PC-9 (cell line): ENCODE measurements at places on chromosomes 3 and 15. TPM values are rescaled to one million over a fixed set of nuclear protein-coding genes. Genes with fewer than 3 reads are reported as not detected.

CPNE4 gene
- total RNA-seq = 0.10 and 0.22 TPM in 2 replicates

CYP1A2 gene
- total RNA-seq = not detected in 2 replicates

GRCh38 chr3:179452176-179452564, 900 bp upstream of the GNB4 start:
- H3K27ac ChIP-seq = no peak overlapping the region
- peak; percentile 7 for DNase-seq
- peak overlapping the region; percentile 63; the same call in 1 of the 2 replicates for H3K4me3 ChIP-seq
- no peaks in the 10 kb centered on the region for H3K36me3 ChIP-seq
- H3K27me3 ChIP-seq = 0 out of 2 replicates have a peak, but pooled peaks cover 3% of the 10 kb centered on the region

GRCh38 chr3:29478611-29479010, 197.7 kb downstream of the RBMS3 start:
- no peaks in the 10 kb centered on the region for H3K4me1 ChIP-seq
- no peak for DNase-seq
- H3K4me3 ChIP-seq = no peak overlapping the region
- H3K36me3 ChIP-seq = no peaks in the 10 kb centered on the region
- H3K27ac ChIP-seq = no peak overlapping the region

DNA sequence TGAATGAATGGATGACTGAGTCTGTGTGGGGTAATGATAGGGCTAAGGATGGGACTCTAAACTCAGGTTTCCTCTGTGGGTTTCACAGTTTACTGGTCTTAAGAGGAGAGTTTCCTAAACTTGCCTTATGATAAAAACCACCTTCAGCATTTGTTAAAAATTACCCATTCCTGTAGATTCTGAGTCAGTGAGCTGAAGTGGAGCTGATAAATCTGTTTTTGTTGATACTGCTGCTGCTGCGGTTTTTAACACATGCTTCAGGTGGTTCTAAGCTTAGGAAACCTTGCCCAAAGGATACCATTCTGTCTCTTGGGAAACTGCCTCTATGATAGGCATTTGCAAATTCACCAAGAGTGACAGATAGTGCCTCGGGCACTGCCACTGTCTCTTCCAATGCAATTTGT, 52.6 kb downstream of the MECOM start:
- no peak overlapping the region for H3K27ac ChIP-seq
- peaks cover 9% of the 10 kb centered on the region for H3K4me1 ChIP-seq
- H3K4me3 ChIP-seq = no peak overlapping the region
- DNase-seq = no peak
- H3K36me3 ChIP-seq = no peaks in the 10 kb centered on the region
- H3K27me3 ChIP-seq = no peaks in the 10 kb centered on the region

GRCh38 chr15:29854413-29854812, 32.1 kb upstream of the TJP1 start:
- peaks cover 9% of the 10 kb centered on the region for H3K4me1 ChIP-seq
- H3K4me3 ChIP-seq = no peak overlapping the region
- H3K27me3 ChIP-seq = no peaks in the 10 kb centered on the region
- H3K27ac ChIP-seq = peak overlapping the region; percentile 18; the same call in 1 of the 2 replicates

DNA sequence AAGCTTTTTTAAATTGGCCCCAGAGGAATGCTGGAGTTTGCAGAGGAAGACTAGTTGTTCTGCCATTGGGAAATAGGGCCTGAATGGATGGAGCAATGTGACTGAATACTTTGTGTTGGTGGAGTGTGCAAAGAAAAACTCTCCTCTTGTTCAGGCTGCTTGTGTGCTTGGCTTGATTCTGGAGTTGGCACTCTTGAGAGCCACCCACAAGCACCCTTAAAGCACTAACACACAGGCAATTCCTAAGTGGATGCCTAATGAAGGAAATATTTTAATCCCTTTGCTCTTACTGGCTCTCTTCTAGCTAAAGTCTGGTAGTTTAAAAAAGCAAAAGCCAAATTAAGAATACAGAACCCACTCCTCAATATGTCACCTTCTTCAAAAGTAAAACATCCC, 304.4 kb upstream of the C2CD4B start:
- DNase-seq = no peak
- H3K27ac ChIP-seq = no peak overlapping the region
- H3K36me3 ChIP-seq = no peaks in the 10 kb centered on the region
- peaks cover 12% of the 10 kb centered on the region for H3K4me1 ChIP-seq
- H3K4me3 ChIP-seq = no peak overlapping the region

- no peak overlapping the region for H3K4me3 ChIP-seq
- H3K27ac ChIP-seq = no peak overlapping the region
- no peaks in the 10 kb centered on the region for H3K27me3 ChIP-seq
- no peaks in the 10 kb centered on the region for H3K36me3 ChIP-seq
- no peaks in the 10 kb centered on the region for H3K4me1 ChIP-seq
Measured at GRCh38 chr3:60582288-60582687, 669.0 kb downstream of the FHIT start.
